ENCODE measurements at places on chromosomes 1 and 21.

- DNase-seq, result no peak
These were observed 35.0 kb upstream of the FAM89A start for GRCh38 chr1:231075020-231075419.

- DNase-seq, result no peak
These were observed 30.5 kb downstream of the ENO1 start for GRCh38 chr1:8847990-8848389.

DNA sequence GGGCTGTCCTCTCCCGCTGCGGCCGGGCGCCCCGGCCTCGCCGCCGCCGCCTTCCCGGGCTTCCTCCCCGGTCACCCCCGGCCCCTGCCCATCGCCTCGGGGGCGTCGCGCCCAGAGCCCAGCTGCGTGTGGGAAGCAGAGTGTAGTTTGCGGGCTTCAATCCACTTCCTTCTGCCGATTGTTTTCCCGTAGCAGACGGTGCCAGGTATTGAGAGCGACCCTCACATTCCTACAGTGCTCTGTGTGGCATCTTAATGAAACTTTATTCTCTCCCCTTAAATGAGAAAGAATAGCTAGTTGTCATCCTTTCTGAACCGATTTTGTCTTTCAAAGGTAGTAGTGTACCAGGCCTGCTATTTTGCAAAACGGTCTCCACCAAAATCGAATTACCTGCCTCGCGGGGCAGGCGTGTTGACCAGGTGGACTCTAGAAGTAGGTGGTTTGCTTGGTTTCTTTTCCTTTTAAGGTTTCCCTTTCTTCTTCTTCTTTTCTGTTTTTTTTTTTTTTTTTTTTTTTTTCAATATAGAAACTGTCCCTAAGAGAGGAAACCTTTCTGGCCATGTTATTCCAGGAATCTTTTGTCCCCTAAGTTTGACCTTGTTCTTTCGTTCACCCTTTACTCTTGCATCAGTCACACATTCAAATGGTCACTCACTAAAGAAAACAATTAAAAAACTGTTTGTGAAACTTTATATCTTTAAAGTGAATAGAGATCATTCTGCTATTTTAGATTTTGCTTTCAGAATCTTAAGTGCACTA is 881 bp downstream of the USP25 start:
- no peak for DNase-seq

DNA sequence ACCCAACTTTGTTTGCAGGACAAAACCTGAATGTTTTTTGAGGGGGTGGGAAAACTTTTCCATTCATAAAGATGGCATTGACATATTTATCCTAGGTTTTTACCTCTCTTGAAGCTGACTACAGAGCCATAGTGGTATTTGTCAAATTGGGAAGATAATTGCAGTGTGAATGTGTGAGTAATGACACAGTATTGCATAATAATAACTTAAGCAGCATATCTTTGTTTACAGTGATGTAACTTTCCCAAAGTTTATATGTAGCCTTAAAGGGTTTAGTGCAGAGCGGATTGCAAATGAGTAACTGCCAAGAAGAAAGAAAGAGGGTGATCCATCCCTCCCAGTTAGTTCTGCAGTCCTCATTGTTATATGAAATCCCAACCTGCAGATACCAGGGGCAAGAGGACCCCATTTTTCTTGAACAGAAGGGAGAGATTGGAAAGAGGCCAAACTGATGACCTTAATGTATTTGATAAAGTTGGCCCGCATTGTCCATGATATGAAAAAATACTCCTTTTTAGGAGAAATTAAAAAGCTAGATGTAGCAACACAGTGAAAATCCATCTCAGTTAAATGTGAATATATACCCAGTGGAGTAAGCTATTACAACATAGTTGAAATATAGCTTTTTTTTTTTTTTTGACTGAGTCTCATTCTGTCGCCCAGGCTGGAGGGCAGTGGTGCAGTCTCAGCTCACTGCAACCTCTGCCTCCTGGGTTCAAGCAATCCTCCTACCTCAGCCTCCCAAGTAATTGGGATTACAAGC is 23.7 kb upstream of the NFIA start:
- peak; percentile 35 for DNase-seq

GRCh38 chr1:150815871-150816270 is 7.8 kb upstream of the CTSK start:
- DNase-seq, result no peak

DNA sequence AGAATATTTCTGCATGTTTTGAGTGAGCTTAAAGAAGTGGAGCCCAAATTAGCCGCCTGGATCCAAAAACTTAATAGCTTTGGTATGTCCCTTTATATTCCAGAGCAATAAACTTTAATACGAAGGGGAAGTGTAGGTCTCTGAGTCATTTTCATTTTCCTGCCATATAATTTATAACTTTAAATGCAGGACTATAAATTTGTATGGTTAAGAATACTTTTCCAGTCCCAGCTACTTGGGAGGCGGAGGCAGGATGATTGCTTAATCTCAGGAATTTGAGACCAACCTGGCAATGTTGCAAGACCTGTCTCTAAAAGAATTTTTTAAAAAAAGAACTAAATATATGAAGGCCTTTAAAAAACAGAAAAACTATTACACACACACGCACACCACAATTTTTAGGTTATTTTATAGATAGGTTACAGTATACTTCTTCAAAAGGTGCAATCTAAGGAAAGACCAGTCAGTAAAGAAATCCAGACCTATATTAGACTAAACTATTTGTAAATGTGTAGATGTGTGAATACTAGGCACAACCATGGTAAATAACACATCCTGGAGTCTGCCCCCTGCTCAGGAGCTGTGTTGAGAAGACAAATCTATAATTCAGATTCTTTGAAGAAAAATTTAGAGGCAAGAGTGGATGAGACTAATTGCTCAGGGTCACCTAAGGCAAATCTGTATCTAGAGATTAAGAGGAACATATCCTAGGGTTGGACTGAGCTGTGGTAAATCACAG is 80.3 kb downstream of the TTC3 start:
- no peak for DNase-seq

- no peak for DNase-seq
These were observed 7.9 kb downstream of the KYAT3 start for GRCh38 chr1:88984569-88984968.

DNA sequence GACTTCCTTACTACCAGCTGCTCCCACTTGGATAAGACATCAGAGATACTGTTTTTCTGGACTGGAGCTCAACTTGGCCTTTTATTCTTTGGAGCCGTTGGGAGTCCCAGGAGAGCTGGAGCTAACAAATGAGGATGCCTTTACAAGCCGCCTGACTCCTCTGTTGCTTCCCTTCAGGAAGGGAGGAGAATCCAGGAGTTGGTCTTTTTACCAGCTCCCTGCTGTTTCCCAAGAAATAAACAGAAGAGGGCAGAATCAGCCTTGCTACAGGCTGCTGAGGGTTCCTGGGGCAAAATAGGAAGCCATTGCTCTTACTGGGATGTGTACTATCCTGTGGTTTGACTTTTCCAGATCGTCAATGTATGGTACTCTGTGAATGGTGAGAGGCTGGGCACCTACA is 1.5 kb downstream of the EIF3I start:
- DNase-seq, result no peak

DNA sequence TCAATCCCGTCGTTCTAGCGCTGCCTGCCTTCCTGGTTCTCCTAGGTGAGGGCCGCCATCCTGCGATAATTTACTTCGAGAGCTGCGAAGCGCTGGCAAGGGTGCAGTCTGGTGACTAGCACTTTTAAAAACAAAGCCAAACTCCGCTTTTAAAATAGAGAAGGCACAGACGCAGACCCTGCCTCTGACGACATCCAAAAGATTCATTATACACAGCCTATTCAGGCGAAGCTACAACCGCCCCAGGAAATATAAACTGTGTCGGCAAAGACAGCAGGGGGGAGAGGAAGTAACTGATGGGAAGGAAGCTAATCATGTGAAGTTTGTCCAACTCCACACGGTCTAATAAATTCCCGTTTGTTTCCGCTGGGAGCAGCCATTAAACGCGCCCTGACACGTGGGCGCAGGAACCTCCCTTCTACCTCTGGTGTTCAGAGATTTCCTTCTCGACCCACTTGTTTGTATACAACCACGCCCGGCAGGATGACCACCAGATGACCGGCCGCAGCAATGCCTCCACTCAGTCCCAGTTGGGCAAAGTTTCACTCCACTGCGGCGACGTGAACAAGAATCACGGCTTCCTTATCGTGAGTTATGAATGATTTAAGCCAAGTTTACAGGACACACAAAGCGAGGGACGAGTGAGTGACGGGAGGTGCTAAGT is 1.3 kb downstream of the GNG12 start:
- peak; percentile 25 for DNase-seq

- no peak for DNase-seq
These were observed 3.7 kb downstream of the ADAMTSL4 start for GRCh38 chr1:150552911-150553289.

DNA sequence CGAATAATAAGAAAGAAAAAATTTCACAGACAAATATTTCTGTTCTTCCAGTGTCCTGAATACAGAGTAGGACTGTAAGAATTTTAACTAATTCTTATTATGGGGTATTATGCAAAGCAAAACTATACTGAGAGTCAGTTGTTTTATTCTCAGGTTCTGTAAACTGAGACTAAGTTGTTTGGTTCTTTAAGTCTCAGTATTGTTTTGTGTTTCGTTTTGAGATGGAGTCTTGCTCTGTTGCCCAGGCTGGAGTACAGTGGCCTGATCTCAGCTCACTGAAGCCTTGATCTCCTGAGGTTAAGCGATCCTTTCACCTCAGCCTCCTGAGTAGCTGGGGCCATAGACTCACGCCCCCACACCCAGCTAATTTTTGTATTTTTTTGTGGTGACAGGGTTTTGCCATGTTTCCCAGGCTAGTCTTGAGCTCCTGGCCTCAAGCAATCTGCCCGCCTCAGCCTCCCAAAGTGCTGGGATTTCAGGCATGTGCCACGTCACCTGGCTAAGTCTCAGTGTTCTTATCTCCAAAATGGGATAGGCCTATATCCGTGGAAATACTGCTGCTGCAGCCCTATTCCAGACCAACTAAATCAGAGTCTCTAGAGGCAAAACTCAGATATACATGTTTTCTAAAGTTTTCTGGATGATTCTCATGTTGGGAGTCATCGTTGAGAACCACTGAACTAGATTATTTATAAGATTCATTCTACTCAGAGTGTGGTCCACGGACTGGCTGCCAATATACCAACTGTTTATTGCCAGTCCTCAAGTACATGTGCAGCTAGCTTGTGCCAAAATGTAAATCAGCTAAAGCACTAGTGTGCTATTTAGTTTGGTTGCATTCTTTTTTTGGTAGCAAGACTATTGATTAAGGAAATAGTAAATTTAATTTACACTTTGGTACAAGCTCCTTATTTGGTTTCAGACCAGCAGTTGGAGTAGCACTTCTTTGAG is 116.6 kb downstream of the HS2ST1 start:
- no peak for DNase-seq

GRCh38 chr21:42117229-42117966 is 46.3 kb downstream of the UMODL1 start:
- DNase-seq, result peak; percentile 88

DNA sequence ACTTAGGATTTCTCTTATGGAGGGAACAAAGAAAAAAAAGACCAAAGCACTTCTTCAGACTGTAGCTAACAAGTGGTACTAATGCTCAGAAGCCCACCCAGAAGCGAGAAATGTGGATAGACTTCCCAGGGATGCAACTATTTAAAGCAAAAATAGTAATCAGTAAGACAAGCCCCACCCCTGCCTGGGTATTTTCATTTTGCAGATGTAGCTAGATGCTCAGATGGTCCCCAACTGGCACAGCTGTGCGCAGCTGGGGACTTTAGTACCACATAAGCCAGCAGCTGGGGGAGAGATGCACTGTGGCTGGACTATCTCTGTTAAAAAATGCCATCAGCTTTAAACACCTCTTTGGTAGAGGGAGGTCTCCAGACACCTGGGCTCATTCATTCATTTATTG is 77.8 kb upstream of the SPAG17 start:
- no peak for DNase-seq

DNA sequence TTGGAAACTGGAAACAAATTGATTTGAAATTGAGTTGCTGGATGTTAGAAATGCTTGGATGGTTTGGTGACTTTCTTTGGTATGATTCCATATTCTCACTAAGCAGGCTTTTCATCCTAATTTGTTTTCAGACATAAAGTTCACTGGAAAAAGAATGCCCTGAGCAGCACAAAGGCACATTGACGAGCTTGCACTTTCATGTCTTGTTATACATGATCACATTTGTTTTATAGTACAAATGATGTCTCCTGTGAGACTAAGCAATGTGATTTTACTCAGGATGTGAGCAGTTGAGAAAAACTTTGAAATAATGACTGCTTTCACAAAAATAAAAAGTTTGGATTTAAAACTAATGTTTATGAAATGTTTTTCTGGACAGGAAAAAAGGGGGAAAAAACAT is 63.6 kb downstream of the KCNT2 start:
- no peak for DNase-seq

DNA sequence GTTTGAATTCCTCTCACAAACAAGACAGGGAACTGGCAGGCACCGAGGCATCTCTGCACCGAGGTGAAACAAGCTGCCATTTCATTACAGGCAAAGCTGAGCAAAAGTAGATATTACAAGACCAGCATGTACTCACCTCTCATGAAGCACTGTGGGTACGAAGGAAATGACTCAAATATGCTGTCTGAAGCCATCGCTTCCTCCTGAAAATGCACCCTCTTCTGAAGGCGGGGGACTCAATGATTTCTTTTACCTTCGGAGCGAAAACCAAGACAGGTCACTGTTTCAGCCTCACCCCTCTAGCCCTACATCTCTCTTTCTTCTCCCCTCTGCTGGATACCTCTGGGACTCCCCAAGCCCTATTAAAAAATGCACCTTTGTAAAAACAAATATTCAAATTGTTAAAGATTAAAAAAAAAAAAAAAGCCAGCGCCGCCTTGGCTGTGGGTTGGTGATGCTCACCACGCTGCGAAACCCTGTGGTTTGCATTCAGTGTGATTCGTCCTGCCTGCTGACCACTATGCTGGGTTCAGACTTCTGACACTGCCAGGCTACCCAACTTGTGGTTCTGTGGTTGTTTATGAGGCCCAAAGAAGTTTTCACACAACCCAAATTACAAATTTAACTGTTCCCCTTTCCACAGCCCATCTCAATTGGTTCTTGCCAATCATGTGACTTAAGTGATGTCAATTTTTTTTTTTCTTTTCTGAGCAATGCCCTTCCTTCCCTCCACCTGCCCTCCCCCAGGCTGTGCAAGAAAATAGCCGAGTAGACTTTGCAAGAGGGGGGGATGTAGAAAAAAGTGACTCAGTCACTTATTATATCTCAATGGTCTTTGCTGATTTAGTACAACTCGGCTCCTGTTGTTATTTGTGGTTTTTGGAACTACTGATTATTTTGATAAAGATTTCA is at the start of gene RUNX1:
Gene RUNX1, minus strand, starts transcription at position 597 of the 912 bp plus-strand sequence.
- DNase-seq, result peak; percentile 97

GRCh38 chr1:184161071-184161698 is 109.7 kb downstream of the TSEN15 start:
- peak; percentile 15 for DNase-seq

- no peak for DNase-seq
These were observed 249.1 kb downstream of the C1orf94 start for GRCh38 chr1:34425785-34426184.

- no peak for DNase-seq
These were observed 177.1 kb downstream of the TNR start for GRCh38 chr1:175566247-175566646.

Measured in hematopoietic multipotent progenitor cell treated with erythropoietin and hydrocortisone succinate and interleukin-3 and kit ligand, for 4 days (in vitro differentiated cells).